NCI-H1105 (cell line): ENCODE measurements at places on chromosomes 1 and 21.

DNA sequence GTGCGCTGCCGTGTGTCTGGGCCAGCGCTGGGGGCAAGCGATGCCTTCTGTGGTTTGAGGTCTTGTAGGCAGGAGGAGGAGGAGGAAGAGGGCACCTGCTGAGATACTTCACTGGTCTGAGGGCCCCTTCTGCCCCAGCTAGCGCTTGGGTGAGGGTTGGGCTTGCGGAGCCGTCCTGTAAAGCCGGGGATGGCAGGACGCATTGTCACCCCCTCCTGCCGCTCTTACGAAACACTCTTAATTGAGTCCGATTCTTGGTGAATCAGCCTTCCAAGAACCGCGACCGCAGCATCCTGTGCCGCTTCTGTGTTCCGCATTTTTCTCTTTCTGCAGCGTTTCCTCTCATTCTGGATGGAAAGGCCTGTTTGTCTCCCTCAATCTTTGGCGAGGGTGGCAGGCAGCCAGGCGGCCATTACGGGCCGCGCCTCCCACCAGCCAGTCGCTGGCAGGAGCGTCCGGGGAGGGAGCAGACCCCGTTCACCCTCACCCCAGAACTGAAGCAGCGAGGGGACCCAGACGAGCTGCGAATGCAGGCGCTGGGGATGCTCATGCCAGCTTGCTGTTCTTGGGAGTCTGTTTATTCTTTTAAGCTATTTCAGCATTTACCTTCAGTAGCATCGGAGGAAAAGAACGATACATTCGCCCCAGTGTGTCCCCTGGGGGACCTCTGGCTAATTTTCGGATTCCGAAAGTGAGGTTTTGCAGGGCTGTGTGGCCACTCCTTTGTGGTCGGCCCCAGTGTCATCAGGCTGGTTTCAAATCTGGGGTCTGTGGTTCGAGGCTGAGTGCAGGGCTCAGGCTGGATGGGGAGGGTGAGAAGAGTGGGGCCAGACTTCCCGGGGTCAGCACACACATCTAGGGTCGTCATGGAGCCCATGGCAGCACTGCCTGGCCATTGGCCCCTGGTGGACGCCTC lies 62.7 kb downstream of the SKI start:
- no peak for DNase-seq

DNA sequence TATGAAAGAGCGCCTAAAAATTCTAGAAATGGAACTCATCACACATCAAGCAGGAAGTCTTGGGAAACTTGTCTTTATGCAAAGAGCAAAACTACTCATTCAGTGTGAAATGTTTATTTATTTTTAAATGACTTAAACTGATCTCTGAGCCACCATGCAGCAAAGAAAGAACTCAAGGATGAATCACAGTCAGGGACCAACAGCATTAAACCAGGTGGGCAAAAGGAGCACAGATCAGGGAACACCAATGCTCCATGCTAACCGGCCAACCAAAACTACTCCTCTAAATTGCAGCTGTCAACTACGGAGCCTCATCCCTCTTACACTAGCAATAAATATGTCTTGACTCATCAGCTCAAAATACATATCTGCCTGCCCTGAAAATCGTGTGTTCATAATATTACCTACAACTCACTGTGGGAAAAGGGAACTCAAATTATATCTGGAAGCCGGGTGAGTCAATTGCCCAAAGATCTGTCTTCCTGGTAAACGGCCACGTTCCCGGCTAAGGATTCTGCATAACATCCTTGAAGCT lies 129.2 kb downstream of the PTPN14 start:
- no peak for DNase-seq

DNA sequence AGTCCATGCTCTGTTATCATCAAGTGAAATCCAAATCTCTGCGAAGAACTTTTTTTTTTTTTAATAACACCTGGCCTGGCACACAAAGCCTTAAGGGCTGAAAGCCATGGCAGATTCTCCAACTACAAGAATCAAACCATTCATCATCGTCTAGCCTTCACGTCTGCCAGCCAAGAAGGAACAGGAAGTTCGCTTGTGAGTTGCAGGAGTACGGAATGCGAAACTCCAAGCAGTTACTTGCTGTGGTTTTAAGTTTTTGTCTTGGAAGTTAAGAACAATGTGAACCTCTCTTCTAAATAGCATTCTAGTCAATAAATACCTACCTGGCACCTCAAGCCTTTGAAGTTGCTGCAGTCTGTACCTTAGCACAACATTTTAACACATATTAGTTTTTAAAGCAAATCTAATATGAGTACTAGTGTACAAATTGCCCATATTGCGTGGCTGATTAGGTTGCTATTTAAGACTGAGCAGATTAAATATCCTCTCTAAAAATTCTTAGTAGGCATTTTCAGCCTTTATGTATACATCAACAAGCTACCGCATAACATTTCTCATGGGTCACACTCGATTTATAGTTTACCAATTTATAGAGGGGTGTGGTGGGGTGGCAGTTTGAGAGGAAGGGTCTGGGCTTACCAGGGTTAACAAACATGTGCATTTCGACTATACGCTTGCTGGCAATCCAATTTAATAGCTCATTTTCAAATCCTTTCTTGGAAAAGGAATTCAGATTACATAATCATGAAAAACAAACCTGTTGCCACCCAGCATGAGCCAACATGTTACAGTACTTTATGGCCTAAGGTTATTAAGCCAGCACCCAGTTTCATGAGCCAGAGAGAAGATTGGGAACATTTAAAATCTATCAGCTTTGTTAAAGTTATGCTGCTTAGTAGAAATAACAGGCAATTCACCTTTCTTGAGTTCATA lies 22.2 kb upstream of the PTPN14 start:
- DNase-seq = no peak

DNA sequence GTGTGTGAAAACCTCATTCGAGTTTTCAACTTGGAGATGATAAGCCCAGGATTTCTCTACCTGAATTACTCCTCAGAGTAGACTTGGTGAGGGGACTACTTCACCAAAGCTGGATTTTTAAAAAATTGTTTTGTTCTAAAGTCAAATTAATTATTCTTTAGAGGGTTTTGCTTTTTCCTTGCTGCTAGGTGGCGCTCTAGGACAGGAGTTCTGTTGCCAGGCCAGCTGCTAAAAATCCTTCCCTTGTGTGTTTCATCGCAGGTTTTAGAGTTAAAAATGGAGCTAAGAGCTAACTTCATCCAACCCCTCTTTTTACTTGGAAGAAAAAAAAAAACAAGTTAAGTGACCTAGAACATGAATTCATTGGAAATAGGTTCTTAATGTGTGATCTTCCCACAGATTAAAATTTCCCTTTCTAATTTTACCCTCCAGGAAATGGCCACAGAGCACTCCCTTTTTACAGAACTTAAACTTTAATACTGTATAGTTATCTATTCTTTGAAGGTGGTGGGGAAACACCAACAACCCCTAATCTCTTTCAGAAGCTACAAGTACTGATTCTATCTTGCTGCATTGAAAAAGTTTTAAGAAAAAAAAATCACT lies 36.7 kb upstream of the FAM163A start:
- peak; percentile 49 for DNase-seq

DNA sequence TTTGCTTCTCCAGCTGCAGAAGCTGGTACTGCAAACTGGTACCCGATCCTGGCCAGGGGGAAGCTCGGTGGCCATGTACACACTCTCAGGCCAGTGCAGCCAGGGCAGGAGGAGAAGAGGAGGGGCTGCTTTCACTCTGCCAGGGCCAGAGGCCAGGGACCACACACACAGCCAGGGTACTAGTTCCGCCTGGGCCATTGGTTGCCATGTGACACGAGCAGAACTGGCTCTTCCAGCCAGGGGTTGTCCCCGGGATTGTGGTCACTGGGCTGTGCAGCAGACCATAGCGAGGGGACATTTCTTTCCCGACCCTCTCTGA lies 3.7 kb upstream of the SHISAL2A start:
- DNase-seq = no peak

- DNase-seq = no peak
These were observed 51.6 kb downstream of the PDE4B start for GRCh38 chr1:65844296-65844695.

DNA sequence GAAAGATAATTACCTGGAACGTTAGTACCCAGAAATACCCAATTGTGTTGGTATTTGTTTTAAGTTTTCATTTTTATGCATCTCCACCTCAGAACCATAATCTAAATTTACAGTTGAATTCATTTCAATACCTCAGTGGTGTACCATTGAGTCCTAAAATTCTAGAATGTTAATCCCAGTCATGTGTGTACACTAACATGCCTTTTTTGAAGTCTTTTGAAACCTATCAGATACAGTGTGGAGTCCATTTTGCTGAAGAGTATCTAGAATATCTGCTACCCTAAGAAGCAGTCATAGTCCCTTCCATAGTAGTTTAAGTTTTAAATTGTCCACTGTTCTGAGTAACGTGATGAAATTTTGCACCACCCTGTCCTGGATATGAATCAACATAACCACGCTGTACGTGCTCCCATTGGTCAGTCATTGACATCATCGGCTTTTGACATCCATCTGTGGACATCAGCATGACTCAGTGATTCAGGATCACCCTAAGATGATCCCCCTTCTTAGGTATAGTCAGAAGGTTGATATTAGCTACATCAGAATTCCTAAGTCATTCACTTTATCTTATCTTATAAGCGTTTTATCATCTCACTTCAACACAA lies 7.5 kb upstream of the ASH1L start:
- no peak for DNase-seq

GRCh38 chr21:41289431-41289830 lies 27.2 kb upstream of the FAM3B start:
- DNase-seq = no peak

DNA sequence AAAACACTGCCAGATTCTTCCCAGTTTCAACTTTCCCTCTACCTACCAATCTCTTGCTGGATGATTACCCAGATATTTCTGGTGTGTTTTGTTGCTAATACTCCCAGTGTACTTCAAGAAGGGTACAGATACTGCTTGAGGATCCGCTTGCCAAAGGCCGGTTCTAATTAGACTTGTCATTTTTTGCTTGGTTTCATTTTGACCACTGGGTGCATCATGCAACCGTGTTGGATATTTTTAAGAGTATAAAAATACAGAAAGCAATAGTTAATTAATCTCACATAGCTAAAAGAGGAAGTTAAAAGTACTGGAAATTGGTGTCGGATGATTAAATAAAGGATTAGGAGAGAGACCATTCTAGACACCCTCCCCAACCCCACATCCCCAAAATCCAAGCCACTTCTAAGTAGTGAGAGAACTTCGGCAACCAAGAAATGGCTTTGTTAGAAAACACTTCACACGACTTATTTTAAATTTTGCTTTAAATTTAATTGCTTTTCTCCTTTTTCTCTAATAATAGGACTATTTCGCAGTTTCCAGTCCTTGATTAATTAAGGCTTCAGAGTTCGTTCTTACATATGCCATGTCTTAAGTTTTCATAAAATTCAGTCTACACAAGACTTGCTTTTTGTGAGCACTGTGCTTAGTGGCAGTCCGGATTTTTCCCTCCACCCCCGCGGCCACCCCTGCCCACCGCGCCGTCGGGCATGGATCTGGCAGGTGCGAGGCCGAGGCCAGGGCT lies 2.5 kb upstream of the CDKN2C start:
- no peak for DNase-seq

- DNase-seq = no peak
These were observed 1.0 kb downstream of the GALNT2 start for GRCh38 chr1:230067871-230068620.

DNA sequence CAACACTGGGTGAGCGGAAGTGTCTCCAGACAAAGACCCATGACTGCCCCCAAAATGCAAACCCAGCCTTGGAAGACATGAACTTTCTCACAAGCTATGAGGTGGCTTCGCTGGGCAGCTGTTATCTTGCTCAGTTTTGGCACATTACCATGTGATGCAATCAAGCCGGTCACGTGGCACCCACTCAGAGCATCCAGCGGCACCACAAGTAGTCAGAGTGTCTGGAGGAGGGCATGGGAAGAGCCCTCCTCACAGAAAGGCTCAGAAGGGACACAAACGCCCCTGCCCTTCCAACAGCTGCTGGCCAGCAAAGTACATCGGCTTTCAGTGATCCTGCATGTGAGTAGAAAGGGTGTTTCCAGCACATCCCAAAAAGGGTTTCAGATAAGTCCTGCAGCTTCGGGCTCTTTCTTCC lies 145.5 kb upstream of the IRF2BP2 start:
- DNase-seq = no peak

- no peak for DNase-seq
These were observed 145.9 kb downstream of the PGBD5 start for GRCh38 chr1:230280054-230280795.

GRCh38 chr1:116558140-116558549 lies 12.7 kb downstream of the CD58 start:
- DNase-seq = no peak

- DNase-seq = no peak
These were observed 1.0 kb downstream of the ST6GALNAC5 start for GRCh38 chr1:76868154-76868882.

DNA sequence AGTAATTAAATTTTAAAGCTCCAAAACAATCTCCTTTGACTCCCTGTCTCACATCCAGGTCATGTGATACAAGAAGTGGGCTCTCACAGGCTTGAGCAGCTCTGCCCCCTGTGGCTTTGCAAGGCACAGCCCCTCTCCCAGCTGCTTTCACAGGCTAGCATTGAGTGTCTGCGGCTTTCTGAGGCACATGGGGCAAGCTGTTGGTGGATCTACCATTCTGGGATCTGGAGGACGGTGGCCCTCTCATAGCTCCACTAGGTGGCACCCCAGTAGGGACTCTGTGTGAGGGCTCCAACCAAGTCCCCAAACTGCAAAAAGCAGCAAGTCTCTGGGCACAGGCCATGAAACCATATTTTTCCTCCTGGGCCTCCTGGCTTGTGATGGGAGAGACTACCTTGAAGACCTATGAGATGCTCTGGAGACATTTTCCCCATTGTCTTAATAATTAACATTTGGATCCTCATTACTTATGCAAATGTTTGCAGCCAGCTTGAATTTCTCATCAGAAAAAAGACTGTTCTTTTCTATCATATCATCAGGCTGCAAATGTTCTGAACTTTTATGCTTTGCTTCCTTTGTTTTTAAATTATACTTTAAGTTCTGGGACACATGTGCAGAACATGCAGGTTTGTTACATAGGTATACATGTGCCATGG lies 554.1 kb upstream of the OLFM3 start:
- DNase-seq = no peak

DNA sequence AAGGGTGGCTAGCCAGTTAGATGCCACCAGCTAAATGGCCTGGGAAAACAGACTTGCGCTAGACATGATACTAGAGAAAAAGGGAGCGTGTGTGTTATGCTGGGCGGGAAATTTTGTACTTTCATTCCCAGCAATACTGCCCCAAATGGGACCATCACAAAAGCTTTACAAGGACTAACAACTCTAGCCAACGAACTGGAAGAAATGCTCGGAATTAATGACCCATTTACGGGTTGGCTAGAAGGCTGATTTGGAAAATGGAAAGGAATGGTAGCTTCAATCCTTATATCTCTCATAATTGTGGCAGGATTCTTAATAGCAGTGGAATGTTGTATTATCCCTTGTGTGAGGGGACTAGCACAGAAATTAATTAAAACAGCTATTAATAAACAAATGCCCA lies 27.9 kb upstream of the ZNF496 start:
- DNase-seq = no peak

GRCh38 chr1:25443030-25443699 lies 12.5 kb downstream of the MACO1 start:
- DNase-seq = no peak
